ENCODE measurements at places on chromosomes 6 and 20. TPM values are rescaled to one million over a fixed set of nuclear protein-coding genes. Genes with fewer than 3 reads are reported as not detected.

- H3K36me3 ChIP-seq = no peaks in the 10 kb centered on the region
- no peak overlapping the region for H3K4me3 ChIP-seq
- H3K4me1 ChIP-seq = no peaks in the 10 kb centered on the region
- H3K27ac ChIP-seq = no peak overlapping the region
- DNase-seq = no peak
- peaks cover 59% of the 10 kb centered on the region for H3K27me3 ChIP-seq
Observed at GRCh38 chr20:21450572-21450971, 53.2 kb upstream of the NKX2-4 start.

Gene TSPO2
- total RNA-seq = not detected

- H3K4me1 ChIP-seq = peaks cover 19% of the 10 kb centered on the region
- no peak overlapping the region for H3K27ac ChIP-seq
- H3K27me3 ChIP-seq = no peaks in the 10 kb centered on the region
- no peaks in the 10 kb centered on the region for H3K36me3 ChIP-seq
- peak; percentile 64 for DNase-seq
- H3K4me3 ChIP-seq = peak overlapping the region; percentile 75
Observed at GRCh38 chr6:125099211-125100073, 54.1 kb upstream of the TPD52L1 start.

GRCh38 chr6:38262026-38262425 lies 377.7 kb downstream of the BTBD9 start:
- no peaks in the 10 kb centered on the region for H3K27me3 ChIP-seq
- peak overlapping the region; percentile 12 for H3K4me3 ChIP-seq
- peaks cover 26% of the 10 kb centered on the region for H3K4me1 ChIP-seq
- H3K27ac ChIP-seq = peak overlapping the region; percentile 71

- no peaks in the 10 kb centered on the region for H3K27me3 ChIP-seq
- H3K4me1 ChIP-seq = peaks cover 100% of the 10 kb centered on the region
- H3K27ac ChIP-seq = peak overlapping the region; percentile 92
- DNase-seq = no peak
Observed at GRCh38 chr6:35044145-35044745, 96.9 kb downstream of the TCP11 start.

DNA sequence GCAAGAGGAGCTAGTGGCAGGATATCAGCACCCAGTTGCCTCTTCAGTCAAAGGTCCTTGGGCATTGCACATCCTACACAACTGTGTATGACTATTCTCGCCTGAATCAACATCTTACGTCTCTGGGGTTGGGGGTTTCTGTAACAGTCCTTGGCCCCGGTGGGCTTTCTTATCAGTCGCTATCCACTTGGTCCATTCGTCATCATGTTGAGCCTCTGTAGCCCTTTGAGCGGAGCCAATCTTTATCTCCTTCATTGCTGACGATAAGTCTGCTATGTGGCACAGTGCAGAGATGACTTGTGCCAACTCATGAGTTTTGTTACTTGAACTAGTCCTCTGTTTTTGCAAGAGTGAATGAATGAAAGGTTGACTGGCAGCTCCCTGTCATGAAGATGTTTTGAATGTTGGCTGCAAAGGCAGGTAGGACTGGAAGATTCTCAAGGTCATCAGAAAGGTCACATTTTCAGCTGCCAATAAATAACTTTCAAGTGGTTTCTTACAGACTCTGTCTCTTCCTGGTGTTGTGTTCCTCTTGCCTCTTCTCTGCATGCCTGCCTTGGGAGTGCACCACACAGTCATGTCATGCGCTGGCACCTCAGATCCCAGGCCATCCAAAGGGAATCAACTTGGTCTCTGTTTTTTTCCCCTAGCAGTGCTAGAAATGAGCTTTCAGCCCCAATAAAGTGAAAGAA lies 238.9 kb downstream of the SLC24A3 start:
- no peak overlapping the region for H3K27ac ChIP-seq
- no peak for DNase-seq
- H3K4me1 ChIP-seq = no peaks in the 10 kb centered on the region
- H3K27me3 ChIP-seq = peaks cover 29% of the 10 kb centered on the region

DNA sequence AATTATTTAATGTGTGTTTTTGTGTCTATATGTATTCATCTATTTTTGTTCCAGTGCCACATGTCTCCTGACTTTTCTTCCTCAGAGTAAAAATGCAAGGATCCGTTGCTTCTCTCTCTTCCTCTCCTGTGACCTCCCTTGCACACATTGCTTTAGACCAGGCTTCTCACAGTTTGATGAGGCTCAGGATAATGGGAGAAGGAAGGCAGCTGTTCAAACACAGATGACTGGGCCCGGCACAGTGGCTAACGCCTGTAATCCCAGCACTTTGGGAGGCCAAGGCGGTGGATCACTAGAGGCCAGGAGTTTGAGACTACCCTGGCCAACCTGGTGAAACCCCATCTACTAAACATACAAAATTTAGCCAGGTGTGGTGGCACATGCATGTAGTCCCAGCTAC lies 241.9 kb downstream of the SAMD5 start:
- no peak overlapping the region for H3K27ac ChIP-seq
- H3K36me3 ChIP-seq = no peaks in the 10 kb centered on the region
- H3K27me3 ChIP-seq = no peaks in the 10 kb centered on the region
- DNase-seq = no peak

- H3K4me1 ChIP-seq = peaks cover 55% of the 10 kb centered on the region
- no peak overlapping the region for H3K4me3 ChIP-seq
- H3K27ac ChIP-seq = peak overlapping the region; percentile 43
- DNase-seq = no peak
Observed at GRCh38 chr6:129667621-129668020, 42.4 kb downstream of the ARHGAP18 start.

DNA sequence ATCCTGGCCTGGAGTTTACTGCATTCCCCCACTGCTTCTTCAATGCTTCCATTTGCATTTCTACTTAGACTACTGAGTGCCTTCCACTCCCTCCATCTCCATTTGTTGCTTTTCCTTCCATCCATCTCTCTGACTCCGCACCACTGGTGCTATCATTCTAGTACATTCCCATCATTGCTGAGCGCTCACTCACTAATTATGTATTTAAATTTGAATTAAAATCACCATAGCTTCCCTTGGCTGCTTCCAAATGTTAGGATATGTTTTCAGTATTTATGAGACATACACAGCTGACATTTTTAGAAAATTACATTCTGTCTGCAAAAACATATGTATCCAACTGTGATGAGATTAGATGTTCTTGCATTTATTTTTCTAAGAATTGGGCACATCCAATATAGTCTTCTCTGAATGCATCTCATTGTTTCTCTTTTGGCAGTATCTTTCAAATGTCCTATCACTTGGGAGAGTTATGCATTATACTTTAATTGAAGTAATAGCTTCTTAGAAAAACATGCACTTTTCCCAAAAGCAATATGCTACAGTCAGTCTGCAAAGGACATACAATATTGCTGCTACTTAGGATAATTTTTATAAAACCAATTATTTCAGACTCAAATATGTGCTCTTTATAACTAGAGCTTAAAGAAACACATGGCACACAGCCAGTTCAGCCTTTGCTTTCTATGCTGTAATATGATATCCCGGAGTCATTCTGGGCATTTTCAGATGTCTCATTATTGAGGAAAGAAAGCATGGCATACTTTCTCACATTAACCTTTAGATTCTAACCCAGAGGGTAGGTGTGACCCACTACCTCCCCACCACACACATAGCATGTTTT lies 12.1 kb upstream of the COL21A1 start:
- no peak overlapping the region for H3K4me3 ChIP-seq
- H3K4me1 ChIP-seq = no peaks in the 10 kb centered on the region
- no peak overlapping the region for H3K27ac ChIP-seq
- DNase-seq = no peak
- H3K27me3 ChIP-seq = no peaks in the 10 kb centered on the region

- peaks cover 35% of the 10 kb centered on the region for H3K4me1 ChIP-seq
- H3K27ac ChIP-seq = no peak overlapping the region
- DNase-seq = peak; percentile 59
Observed at GRCh38 chr20:38730989-38731737, 6.9 kb downstream of the SLC32A1 start.

GRCh38 chr20:23397961-23398360 lies 23.3 kb downstream of the NAPB start:
- no peaks in the 10 kb centered on the region for H3K27me3 ChIP-seq
- no peak overlapping the region for H3K4me3 ChIP-seq
- no peak for DNase-seq
- peaks cover 30% of the 10 kb centered on the region for H3K36me3 ChIP-seq

Gene BPI
- not detected for total RNA-seq

DNA sequence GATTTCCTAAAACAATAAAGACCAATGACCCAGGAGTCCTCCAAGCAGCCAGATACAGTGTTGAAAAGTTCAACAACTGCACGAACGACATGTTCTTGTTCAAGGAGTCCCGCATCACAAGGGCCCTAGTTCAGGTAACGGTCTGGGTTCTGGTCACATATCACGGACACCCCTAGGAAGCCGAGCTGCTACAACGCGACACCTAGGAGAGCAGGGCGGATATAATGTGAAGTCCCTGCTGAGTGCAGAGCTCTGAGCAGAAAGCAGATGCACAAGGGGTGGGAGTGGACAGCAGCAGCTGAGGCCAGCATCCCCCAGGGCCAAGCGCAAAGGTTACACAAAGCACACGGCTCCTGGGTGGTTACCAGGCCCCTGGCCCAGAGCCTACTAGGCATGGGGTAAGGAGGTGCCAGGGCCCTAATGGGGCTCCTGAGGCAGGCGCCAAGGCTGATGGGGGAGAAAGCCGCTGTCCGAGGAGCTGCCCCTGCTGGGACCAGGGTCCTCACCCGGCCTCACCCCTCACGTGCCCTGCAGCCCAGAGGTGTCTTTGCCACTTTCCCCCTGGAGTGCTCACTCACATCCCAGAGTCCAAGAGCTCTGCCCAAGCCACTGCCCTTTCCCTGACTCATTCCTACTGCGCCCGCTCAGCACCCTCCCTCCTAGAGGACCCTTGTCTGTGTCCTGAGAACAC lies 8.4 kb downstream of the CST7 start:
- no peak for DNase-seq
- peaks cover 10% of the 10 kb centered on the region for H3K4me1 ChIP-seq
- no peaks in the 10 kb centered on the region for H3K27me3 ChIP-seq

DNA sequence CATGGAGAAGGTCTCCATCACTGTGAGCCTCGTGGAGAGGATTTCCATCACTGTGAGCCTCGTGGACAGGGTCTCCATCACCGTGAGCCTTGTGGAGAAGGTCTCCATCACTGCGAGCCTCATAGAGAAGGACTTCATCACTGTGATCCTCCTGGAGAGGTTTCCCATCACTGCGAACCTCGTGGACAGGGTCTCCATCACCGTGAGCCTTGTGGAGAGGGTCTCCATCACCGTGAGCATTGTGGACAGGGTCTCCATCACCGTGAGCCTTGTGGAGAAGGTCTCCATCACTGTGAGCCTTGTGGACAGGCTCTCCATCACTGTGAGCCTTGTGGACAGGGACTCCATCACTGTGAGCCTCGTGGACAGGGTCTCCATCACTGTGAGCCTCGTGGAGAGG lies 140.4 kb downstream of the ERMARD start:
- DNase-seq = no peak
- no peaks in the 10 kb centered on the region for H3K4me1 ChIP-seq
- H3K27me3 ChIP-seq = peaks cover 21% of the 10 kb centered on the region
- no peak overlapping the region for H3K4me3 ChIP-seq

Gene TSBP1
- total RNA-seq = not detected

Gene MYLIP
- total RNA-seq = 13.5 TPM

DNA sequence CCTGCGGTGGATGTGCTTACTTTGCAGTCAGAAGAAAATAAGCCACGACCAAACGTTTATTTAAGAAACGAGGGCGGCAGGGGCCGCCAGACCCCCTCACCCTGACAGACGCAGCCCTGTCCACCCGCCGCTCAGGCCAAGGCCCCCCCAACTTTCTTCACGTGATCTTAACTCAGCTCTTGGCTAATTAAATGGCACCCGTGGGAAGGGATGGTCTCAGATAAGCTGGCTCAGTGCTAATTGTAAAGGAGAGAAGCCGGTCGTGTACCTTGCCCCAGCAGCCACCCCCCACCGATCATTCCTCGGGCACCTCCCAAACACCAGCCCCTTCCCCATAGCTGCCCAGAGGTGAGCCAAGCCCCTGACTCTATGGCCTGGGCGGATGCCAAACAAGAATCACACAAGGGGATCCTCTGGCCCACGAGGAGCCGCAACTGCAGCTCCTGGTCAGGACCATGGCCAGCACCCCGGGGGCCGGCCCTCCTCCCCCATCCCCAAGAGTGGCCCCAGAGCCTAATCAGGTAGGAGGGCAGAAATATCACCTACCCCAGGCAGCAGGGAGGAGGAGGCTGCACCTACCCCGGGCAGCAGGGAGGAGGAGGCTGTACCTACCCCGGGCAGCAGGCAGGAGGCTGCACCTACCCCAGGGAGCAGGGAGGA lies 11.2 kb downstream of the KCNQ2 start:
- peaks cover 19% of the 10 kb centered on the region for H3K4me1 ChIP-seq
- DNase-seq = no peak
- H3K27ac ChIP-seq = no peak overlapping the region
- no peaks in the 10 kb centered on the region for H3K36me3 ChIP-seq

Gene FBXO5
- 1.6 TPM for total RNA-seq

DNA sequence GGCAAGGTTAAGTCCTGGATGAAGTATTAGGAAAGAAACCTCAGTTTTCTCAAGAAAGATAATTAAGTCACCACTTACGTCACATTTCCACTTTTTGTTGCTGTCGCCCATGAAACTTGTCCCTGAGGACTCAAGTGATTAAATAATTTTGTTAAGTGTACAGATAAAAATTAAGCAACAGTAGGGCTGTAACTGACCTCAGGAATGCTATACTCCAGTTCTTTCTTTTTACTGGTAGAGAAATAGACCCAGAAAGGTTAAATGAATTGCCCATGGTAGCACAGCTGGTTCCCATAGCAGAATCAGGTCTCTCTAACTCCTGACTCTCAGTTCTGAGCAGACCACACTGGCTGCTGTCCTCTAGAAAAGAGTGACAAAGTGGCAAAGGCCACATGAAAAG lies 54.5 kb downstream of the CLIC5 start:
- H3K4me3 ChIP-seq = no peak overlapping the region
- H3K4me1 ChIP-seq = peaks cover 95% of the 10 kb centered on the region
- H3K27ac ChIP-seq = peak overlapping the region; percentile 72
- H3K27me3 ChIP-seq = no peaks in the 10 kb centered on the region
- DNase-seq = no peak

Gene SRMS
- total RNA-seq = not detected

DNA sequence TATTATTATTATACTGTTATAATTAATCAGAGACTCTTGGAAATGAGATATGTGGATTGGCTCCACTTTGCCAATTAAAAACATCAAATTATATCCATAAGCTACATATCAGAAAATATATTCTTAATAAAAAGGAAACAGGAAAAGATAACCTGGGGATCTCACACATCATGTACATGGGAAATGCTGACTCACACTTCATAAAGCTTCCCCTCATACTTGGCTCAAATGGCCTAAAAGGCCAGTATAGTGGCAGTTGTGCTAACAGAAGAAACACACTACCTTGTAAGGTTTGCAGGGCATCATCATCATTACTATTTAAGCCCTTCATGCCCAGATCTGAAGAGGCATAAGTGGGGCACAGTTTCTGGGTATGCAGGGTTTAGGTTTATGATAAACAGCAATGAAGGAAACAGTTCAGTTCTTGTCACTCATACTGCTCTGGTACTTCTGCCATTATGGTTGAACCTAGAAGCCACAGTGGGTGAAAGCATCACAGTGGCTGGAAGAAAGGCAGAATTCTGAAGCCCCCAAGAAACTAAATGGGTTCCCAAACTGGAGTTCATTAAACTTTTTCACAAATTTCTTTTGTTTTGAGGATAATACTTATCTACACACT lies 60.6 kb downstream of the BTBD9 start:
- no peaks in the 10 kb centered on the region for H3K4me1 ChIP-seq
- H3K36me3 ChIP-seq = peaks cover 28% of the 10 kb centered on the region
- no peaks in the 10 kb centered on the region for H3K27me3 ChIP-seq
- no peak overlapping the region for H3K4me3 ChIP-seq
- no peak overlapping the region for H3K27ac ChIP-seq

All from left ventricle myocardium inferior (tissue), 1 donor.